ENCODE measurements at places on chromosomes 11 and 22.

GRCh38 chr11:108853864-108854263, 189.0 kb downstream of the DDX10 start:
- DNase-seq, result no peak

- DNase-seq, result no peak
Observed at GRCh38 chr22:42879371-42880021, 22.4 kb upstream of the ARFGAP3 start.

GRCh38 chr22:33409079-33409478, 350.9 kb upstream of the SYN3 start:
- DNase-seq, result no peak

- DNase-seq, result no peak
Observed at GRCh38 chr11:77775936-77776335, 44.6 kb downstream of the RSF1 start.

- no peak for DNase-seq
Observed at GRCh38 chr11:66725647-66726046, 3.4 kb downstream of the SPTBN2 start.

GRCh38 chr11:6864438-6864837, 1.6 kb downstream of the OR10A2 start:
- peak; percentile 28 for DNase-seq

DNA sequence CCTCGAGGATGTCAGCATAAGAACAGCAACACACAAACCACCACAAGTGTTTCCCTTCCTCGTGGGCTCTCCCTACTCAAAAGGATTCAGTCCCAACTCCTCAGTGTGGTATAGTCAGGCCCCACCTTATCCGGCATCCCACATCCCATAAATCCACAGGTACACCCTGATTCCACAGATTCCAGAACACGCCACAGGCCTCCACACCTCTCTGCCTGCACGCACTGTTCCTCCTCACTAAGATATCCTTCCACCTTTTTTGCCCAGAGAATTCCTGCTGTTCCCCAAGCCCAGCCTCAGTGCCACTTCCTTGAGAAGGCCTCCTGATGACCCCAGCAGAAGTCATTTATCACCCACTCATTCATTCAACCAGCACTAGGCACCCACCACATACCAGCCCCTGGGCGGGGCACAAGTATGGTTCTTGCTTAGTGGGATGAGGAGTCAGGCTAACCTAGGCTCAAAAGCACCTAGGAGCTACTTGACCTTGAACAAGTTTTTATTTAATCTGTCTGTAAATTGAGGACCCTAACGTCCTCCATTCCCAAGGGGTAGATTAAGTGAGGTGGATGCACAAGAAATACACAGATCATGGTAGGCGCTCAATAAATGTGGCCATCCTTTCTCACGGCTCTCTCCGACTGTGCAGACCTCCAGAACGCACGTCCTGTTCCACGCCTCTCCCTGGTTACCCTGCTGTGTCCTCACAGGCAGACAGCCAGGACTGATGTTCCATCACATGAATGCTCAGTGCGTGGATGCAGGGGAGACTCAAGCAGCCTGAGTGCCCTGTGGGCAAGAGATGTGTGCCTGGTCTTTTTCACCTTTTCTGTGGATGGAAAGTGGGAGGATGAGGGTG, 2.1 kb upstream of the KCNJ4 start:
- DNase-seq, result no peak

DNA sequence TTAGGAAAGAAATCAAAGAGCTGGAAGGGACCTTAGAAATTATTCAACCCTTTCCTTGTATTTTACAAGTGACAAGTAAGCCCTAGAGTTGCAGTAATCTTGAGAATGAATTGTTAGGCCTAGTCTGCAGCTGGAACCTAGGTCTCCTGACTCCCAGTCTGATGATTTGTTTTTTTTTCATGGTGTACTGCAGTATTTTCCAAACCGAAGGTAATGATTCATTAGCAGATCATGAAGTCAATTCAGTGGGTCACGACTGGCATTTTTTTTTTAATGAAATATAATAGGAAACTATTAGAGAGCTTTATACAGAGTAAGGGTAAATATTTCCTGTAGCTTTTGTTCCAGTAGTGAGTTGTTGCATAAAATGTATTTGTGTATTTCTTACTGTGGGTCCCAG, 42.8 kb downstream of the EXT2 start:
- no peak for DNase-seq

- peak; percentile 55 for DNase-seq
Observed at GRCh38 chr22:28450109-28450508, 229.5 kb downstream of the TTC28 start.

- peak; percentile 99 for DNase-seq
Observed at GRCh38 chr22:37674951-37675929, at the start of gene LGALS1. LGALS1 (plus strand) TSS chr22:37675636; CDS start chr22:37675703, 67 bp downstream.

GRCh38 chr22:29346659-29347058, 31.2 kb upstream of the RASL10A start:
- DNase-seq, result no peak

GRCh38 chr11:99069856-99070444, 49.2 kb downstream of the CNTN5 start:
- no peak for DNase-seq

GRCh38 chr11:124198897-124199296, 15.8 kb downstream of the OR10D3 start:
- no peak for DNase-seq
